Mesothelial cell of epicardium (in vitro differentiated cells): ENCODE measurements at places on chromosomes 1 and 21. TPM values are rescaled to one million over a fixed set of nuclear protein-coding genes. Genes with fewer than 3 reads are reported as not detected.
A peak's percentile ranks its signal among the peaks of the same experiment; 100 is the strongest.

The RAVER2 gene
- 18.3 to 19.6 TPM (median 18.6 TPM) in 3 replicates for total RNA-seq

The CD48 gene
- total RNA-seq = 0.31 to 0.57 TPM (median 0.56 TPM) in 3 replicates

The HCRTR1 gene
- total RNA-seq = 0.71 to 1.1 TPM (median 0.98 TPM) in 3 replicates

The PCBP3 gene
- 5.0 to 5.4 TPM (median 5.1 TPM) in 3 replicates for total RNA-seq

GRCh38 chr21:23799376-23799775, 1807.9 kb downstream of the MRPL39 start:
- H3K27me3 ChIP-seq = no peaks in the 10 kb centered on the region
- H3K36me3 ChIP-seq = no peaks in the 10 kb centered on the region
- H3K4me1 ChIP-seq = no peaks in the 10 kb centered on the region
- no peak for DNase-seq

DNA sequence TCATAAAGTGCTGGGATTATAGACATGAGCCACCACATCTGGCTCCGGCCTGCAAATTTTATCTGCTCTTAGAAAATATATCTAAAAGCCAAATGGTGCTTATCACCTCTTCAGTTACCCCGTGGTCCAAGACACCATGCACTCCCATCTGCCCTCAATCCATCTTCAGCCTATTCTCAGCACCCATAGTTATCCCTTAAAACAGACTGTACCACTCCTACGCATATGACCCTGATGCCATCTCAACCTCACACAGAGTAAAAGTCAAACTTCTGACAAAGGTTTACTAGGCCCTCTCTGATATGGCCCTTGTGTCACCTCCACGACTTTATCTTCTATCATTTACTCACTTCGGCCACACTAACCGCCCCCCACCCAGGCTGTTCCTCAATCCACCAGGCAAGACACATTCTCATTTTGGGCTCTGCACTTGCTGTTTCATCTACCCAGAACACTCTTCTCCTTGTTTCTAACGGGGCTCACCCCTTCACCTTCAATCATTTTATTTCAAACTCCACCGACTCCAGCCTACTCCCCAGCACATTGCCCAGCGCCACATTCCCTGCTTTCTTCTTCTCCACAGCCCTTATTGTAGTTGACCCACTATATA, 33.0 kb downstream of the USP48 start:
- H3K4me1 ChIP-seq = no peaks in the 10 kb centered on the region
- no peak for DNase-seq
- no peaks in the 10 kb centered on the region for H3K27me3 ChIP-seq
- no peak overlapping the region for H3K4me3 ChIP-seq
- peaks cover 25% of the 10 kb centered on the region for H3K36me3 ChIP-seq

- H3K4me3 ChIP-seq = peak within 1 kb of the TSS; percentile 79
- peaks cover 14% of the 10 kb centered on the region for H3K4me1 ChIP-seq
- H3K27ac ChIP-seq = no peak within 1 kb of the TSS
- peak; percentile 48 for DNase-seq
These were observed at the start of gene PSEN2 for GRCh38 chr1:226870401-226871279. Gene PSEN2, plus strand, starts transcription at chr1:226870616. Its CDS starts 11,292 bp downstream, at chr1:226881908.

DNA sequence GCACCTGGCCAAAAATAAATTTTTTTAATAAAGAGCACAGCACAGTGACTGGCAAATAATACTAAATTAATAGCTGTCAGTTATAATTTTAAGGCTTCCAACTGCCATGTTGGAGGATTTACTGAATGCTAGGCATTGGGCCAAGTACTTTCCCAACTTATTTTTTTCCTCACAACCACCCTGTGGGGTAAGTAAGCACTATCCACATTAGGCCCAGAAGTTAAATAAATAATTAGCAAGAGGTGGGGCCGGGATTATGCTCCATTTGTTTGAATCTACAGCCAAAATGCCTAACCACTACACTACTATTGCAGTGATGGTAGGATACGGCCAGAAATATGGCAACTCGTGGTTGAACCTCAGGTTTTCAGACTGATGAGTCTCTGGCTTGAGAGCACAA, 4.6 kb upstream of the TRNAU1AP start:
- DNase-seq = no peak
- no peak overlapping the region for H3K27ac ChIP-seq
- no peaks in the 10 kb centered on the region for H3K27me3 ChIP-seq
- H3K4me3 ChIP-seq = no peak overlapping the region
- H3K36me3 ChIP-seq = no peaks in the 10 kb centered on the region
- H3K4me1 ChIP-seq = peaks cover 3% of the 10 kb centered on the region

GRCh38 chr1:1777950-1778662, at the start of gene NADK:
Gene NADK, minus strand, starts transcription at chr1:1778470. Its CDS starts 13,064 bp downstream, at chr1:1765406.
- peak; percentile 56 for DNase-seq
- H3K36me3 ChIP-seq = no peaks in the 10 kb centered on the region
- H3K4me1 ChIP-seq = peaks cover 24% of the 10 kb centered on the region

GRCh38 chr1:47407481-47407880, 8.6 kb upstream of the FOXE3 start:
- H3K36me3 ChIP-seq = no peaks in the 10 kb centered on the region
- H3K4me1 ChIP-seq = peaks cover 39% of the 10 kb centered on the region
- DNase-seq = no peak
- peaks cover 23% of the 10 kb centered on the region for H3K27me3 ChIP-seq

DNA sequence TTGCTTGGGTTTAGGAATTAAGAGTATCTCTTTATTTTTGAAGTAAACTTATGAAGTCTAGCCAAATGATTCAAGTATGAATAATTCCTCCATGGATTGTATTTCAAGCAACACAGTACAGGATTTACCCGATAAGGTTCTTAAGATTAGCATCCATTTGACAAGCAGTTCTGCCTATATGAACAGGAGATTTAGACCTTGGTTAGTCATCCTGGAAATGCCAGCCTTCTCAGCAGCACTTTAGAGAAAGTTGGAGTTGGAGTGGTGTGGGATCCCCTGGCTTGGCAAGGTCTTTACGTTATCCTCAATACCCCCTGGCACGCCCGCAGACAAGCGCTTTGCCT, 1.6 kb downstream of the BCAR3 start:
- H3K27me3 ChIP-seq = peaks cover 36% of the 10 kb centered on the region
- no peak for DNase-seq
- no peaks in the 10 kb centered on the region for H3K36me3 ChIP-seq
- H3K4me1 ChIP-seq = peaks cover 45% of the 10 kb centered on the region
- H3K4me3 ChIP-seq = peak overlapping the region; percentile 90

DNA sequence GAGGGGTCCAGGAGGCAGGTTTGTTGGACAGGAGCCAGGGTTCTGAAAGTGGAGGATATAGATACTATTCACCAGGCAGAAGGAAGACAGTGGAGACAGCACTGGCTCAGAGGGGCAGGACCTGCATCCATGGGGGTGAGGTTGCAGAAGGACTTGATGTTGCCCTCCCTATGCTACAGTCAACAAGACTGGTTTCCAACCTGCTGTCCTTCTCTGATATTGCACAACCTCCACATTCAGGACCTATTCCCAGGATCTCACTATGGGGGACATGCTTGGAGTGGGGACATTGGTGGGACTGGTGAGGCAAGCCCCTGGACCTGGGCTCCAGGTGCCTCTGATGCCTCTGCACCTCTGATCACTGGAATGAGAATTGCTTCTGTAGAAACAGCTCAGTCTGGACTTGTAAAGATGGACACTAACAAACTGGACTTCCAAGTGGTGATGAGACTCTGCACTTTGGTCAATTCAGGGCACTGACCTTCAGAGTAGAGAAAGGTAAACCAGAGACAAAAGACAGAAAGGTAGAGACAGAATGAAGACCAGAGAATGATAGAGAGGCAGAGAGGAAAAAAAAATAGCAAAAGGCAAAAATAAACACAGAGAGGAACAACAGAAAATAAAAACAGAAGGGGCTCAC, 1.6 kb downstream of the SMCP start:
- DNase-seq = no peak
- no peaks in the 10 kb centered on the region for H3K4me1 ChIP-seq
- no peaks in the 10 kb centered on the region for H3K27me3 ChIP-seq
- no peak overlapping the region for H3K27ac ChIP-seq

DNA sequence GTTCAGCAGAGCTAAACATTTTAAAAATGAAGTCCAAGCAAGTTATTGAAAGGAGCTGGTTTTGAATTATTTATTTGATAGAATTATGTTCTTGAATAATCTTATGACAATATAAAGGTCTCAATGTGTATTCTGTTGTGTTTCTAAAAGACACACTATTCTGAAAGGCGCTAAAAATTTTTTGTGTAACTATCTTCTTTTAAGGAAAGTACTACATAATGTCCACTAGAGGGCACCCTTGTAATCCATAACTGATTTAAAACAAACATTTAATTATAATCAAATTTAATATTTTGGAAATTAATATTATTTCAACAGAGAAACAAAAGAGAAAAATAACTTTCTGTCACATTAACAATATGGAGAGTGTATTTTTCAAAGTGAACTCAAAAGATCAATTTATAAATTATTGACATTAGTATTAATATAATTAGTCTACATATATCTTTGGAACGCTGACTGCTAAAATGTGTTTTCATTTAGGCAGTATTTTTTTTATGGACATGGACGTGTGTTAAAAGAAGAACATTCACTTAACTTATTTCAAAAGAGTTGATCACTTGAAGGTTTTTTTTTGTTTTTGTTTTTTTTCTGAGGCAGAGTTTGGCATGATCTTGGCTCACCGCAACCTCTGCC, 248.4 kb downstream of the DENND1B start:
- no peak for DNase-seq
- no peak overlapping the region for H3K27ac ChIP-seq
- H3K4me1 ChIP-seq = peaks cover 4% of the 10 kb centered on the region
- H3K27me3 ChIP-seq = no peaks in the 10 kb centered on the region
- no peaks in the 10 kb centered on the region for H3K36me3 ChIP-seq

DNA sequence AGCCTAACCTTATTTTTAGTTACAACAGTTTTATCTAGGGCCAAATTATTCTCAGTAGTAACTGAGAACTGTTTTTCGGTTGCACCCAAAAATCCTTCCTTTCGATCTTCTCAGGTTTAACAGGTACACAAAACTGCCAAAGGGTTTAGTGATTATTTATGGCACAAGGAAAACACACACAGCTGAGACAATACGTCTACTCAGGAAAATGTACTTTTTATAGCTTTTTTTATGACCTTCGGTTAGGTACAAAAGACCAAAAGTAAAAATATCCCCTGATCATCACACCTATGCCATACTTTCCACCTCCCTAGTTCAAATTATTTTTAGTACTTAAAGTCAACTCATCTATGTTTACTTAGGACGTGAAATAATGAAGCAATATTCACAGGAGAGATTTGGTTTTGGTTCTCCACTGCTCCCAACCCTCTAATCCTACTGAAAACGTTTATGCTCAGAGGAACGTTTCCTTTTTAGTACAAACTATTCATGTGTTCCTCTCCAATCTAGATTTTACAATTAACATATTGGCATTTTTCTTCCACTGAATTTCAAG, 48.7 kb downstream of the TTLL7 start:
- no peak overlapping the region for H3K4me3 ChIP-seq
- no peaks in the 10 kb centered on the region for H3K36me3 ChIP-seq
- H3K27me3 ChIP-seq = no peaks in the 10 kb centered on the region
- no peak overlapping the region for H3K27ac ChIP-seq
- DNase-seq = no peak

DNA sequence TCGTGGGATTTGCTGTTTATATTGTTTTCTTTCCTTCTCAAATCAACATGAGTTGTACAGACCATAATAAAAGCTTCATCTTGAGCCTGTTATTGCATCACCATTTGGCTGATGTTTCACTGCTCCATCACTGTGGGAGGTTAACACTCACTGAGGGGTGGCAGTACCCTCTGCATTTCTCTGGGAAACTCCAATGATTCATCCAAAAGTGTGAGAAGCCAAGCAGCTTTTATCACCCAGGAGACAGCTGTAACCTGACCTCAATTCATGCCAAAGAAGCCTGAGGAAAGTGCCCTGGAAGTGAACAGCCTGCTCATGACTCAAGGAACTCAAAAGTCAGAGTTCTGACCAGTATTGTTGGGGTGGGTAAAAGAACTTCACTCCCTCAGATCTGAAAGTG, 84.1 kb downstream of the GPR88 start:
- H3K36me3 ChIP-seq = no peaks in the 10 kb centered on the region
- peaks cover 4% of the 10 kb centered on the region for H3K27me3 ChIP-seq
- DNase-seq = no peak
- H3K4me1 ChIP-seq = peaks cover 4% of the 10 kb centered on the region

- no peak for DNase-seq
- H3K27ac ChIP-seq = no peak overlapping the region
- no peak overlapping the region for H3K4me3 ChIP-seq
- no peaks in the 10 kb centered on the region for H3K27me3 ChIP-seq
These were observed 30.9 kb downstream of the SNAP47 start for GRCh38 chr1:227766015-227766634.

DNA sequence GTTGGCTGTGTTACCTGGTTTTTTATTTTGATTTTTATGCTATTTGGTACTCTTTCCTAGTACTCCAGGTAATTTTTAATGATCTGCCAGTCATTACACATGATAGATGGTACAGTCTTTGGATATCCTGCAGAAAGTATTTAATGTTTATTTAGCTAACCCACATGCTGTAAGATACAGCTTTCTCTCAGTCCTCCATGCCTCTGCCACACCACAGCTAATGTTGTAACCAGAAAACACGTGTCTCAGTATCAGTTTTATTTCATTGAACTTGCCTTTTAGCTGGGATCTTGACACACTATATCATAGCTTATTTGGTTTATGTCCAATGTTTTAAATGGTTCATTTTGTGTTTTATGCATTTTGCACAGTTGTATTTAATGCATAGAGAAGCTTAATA, 1648.4 kb downstream of the KCNT2 start:
- H3K4me1 ChIP-seq = no peaks in the 10 kb centered on the region
- H3K4me3 ChIP-seq = no peak overlapping the region
- H3K36me3 ChIP-seq = no peaks in the 10 kb centered on the region
- H3K27ac ChIP-seq = no peak overlapping the region

DNA sequence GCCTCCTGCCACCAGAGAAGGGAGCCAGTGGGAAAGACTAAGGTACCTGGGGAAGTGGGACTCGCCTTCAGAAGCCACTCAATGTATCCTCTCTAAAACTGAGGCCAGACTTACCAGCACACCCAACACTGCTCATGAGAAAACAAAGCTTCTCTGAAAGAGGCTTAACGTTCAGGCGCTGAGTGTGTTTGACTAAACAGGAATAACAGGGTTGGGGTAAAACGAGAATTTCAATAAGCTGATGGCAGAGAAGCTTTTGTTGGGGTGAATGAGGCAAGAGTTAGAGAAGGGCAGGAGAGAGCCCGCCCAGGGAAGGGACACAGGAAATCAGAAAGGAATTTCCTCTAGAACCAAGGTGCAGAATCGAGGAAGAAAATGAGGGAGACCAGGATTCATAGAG, 1.7 kb upstream of the SPRR3 start:
- no peaks in the 10 kb centered on the region for H3K36me3 ChIP-seq
- H3K4me3 ChIP-seq = no peak overlapping the region
- H3K27me3 ChIP-seq = peaks cover 1% of the 10 kb centered on the region
- H3K27ac ChIP-seq = no peak overlapping the region
